ENCODE measurements at places on chromosomes 6 and 20. TPM values are rescaled to one million over a fixed set of nuclear protein-coding genes. Genes with fewer than 3 reads are reported as not detected.

The DCBLD1 gene
- total RNA-seq = 34.8 TPM

The CDYL gene
- 21.5 TPM for total RNA-seq

The LPA gene
- not detected for total RNA-seq

The SFTA2 gene
- total RNA-seq = not detected

The GRM1 gene
- 0.05 TPM for total RNA-seq

The TRERF1 gene
- total RNA-seq = 2.1 TPM

The SAPCD1 gene
- 2.5 TPM for total RNA-seq

The SAMD5 gene
- 12.4 TPM for total RNA-seq

The ME1 gene
- total RNA-seq = 16.3 TPM

The SIRPA gene
- total RNA-seq = 38.1 TPM

The FOXA2 gene
- total RNA-seq = 0.35 TPM

The HSPA1A gene
- 32.5 TPM for total RNA-seq

The RBPJL gene
- not detected for total RNA-seq

The SPDEF gene
- total RNA-seq = not detected

The PTGIS gene
- total RNA-seq = 6.2 TPM

The CDH4 gene
- not detected for total RNA-seq

The RSPH4A gene
- not detected for total RNA-seq

The MYH7B gene
- total RNA-seq = not detected

The CDK19 gene
- 4.0 TPM for total RNA-seq

The SLC24A3 gene
- total RNA-seq = not detected

The DUSP15 gene
- 1.9 TPM for total RNA-seq

The MAP7 gene
- total RNA-seq = not detected

The DSP gene
- 0.10 TPM for total RNA-seq

The IPCEF1 gene
- total RNA-seq = not detected

The SGK1 gene
- total RNA-seq = 80.0 TPM

The ANGPT4 gene
- not detected for total RNA-seq

The E2F1 gene
- 57.2 TPM for total RNA-seq

The SLC22A1 gene
- total RNA-seq = not detected

The MOCS1 gene
- 2.6 TPM for total RNA-seq

The TTLL9 gene
- not detected for total RNA-seq

The SLA2 gene
- not detected for total RNA-seq

The MCHR2 gene
- not detected for total RNA-seq

The HCK gene
- not detected for total RNA-seq

The OR2H2 gene
- not detected for total RNA-seq

The PRR18 gene
- 1.3 TPM for total RNA-seq

The ISM1 gene
- total RNA-seq = not detected

The TMEM74B gene
- not detected for total RNA-seq

The LY6G6C gene
- not detected for total RNA-seq

The RIPOR3 gene
- total RNA-seq = not detected

The MYCT1 gene
- total RNA-seq = not detected

The SLC13A3 gene
- not detected for total RNA-seq

The ZNF311 gene
- 1.4 TPM for total RNA-seq

The CST9L gene
- not detected for total RNA-seq

The BTNL2 gene
- not detected for total RNA-seq

The GTSF1L gene
- not detected for total RNA-seq

The CYP39A1 gene
- total RNA-seq = not detected
